ENCODE measurements at places on chromosomes 2 and 18.

GRCh38 chr2:44191739-44192138 is 23.1 kb downstream of the PPM1B start:
- no peak for DNase-seq

DNA sequence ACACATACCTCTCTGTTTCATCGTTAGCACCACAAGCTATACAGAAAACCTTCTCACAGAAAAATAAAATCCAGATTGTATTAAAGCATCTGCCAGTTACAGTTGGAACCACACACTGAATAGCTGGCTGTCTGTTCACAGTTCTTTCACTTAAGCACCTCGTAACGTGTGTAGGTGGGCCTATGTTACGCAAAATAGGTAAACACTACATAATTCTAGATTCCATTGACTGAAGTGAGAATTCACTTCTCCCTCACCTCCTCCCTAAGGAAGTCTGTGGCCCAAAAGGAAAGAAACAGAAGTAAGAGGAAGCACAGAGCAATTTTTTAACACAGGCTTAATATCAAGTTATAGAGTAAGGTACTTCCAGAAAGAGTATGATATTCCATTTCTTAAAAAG is 24.9 kb downstream of the PELI1 start:
- DNase-seq: no peak

DNA sequence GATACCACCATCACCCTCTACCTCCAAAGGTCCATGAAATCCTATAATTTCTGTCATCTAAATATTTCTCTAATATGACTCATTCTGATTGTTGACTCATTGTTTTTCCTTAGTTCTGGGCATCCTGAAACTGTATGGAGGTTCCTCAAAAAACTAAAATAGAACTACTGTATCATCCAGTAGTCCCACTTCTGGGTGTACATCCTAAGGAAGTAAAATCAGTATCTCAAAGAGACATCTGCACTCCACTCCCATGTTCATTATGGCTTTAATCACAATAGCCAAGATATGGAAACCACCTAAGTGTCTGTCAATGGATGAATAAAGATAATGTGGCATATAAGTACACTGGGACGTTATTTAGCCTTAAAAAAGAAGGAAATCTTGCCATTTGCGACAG is 125.8 kb upstream of the MYO3B start:
- DNase-seq: no peak

- DNase-seq: no peak
These were observed 44.1 kb downstream of the EVA1A start for GRCh38 chr2:75516378-75517360.

DNA sequence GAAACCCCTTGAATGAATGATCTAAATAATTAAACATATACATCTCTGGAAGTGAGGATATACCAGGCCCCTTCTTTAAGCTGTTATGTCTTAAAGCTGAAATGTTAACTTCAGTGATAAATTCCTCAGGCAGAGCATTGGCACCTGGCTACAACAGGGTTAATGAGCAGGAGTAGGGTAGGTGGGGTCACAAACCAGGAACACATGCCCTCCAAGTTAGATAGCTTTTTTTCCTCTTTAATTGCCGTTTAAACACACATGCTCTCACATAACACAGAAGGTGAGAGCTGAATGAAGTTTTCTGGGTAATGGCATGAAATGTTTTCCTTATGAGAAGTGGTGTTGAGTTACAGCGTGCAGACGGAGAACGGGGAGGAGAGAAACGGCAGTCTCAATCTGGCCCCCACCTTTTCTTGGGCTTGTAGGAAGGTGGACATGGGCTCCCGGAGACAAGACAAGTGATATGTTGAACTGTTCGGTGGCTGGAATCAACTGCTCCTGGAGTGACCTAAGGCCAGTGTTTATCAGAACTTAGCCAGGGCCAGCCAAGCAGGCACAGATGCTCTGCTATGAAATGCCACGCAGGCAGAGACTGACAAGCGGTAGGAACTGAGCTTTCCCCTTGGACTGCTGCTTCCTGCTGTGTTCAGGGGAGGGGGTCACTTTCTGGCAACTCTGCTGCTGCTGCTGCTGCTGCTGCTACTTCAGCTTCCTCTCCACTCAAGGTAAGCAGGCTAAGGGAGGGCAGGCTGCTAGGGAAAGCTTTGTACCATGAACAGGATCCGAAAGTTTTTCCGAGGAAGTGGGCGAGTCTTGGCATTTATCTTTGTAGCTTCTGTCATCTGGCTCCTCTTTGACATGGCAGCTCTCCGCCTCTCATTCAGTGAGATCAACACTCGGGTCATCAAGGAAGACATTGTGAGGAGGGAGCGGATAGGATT is at the start of gene GALNT5:
Gene GALNT5 (plus strand): TSS at position 394 of the 941 bp plus-strand sequence. CDS start 378 bp downstream, at position 772.
- DNase-seq: peak; percentile 12

Data from prostate gland (tissue), 2 donors.